T-helper 1 cell (primary cell): ENCODE measurements at places on chromosomes 3 and 15.

DNA sequence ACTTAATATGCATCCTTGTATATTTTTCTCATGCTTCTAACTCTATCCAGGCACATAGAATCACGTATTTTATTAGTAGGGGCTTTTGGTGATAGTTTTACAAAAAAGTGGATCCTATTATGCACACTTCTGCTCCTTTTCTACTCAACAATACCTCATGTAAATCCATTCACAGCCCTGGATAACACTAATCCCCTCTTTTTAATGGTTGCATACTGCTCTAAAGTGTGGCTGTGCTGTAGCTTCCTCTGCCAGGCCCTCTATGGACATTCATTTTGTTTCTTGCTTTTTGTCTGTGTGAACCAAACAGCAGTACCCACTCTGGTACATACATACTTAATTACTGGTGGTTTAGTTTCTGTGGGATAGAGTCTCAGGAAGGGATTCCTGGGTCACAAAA is 51.3 kb upstream of the SCAANT1 start:
- DNase-seq = no peak

DNA sequence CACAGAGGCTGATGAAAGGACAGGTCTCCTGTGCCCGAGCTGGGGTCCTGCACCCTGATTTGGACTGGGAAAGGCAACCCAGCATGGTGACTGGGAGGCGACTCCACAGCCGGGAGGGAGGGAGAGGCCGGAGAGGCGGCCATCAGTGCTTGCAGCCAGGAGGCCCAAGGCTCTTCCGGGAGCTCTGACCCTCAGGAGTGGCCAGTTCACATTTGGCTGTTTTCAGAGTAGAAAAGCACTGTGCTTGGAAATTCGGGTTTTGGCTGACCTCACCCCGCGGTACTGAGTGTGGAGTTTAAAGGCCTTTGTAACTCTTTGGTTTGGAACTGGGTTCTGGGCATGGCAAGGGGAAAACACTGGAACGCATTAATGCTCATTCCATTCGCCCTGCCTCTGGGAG is 31.9 kb downstream of the SMAD6 start:
- DNase-seq = no peak

DNA sequence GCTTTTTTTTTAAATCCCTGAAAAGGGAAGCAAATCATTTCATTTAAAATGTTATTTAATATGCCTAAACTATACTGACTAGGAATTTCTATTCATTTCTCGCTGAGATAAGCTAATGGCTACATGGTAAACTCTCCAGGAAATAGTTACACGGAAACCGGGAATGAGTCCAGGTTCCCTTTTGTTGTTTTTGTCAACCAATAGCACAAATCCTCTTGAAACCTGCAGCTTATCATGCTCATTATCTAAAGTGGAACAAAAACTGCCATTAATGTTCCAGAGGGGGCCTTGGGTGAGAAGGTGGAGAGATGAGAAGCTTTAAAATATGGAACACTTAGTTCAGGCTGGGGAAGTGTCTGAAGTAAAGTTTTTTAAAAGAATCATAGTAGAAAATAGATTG is 113.5 kb upstream of the ALCAM start:
- DNase-seq = no peak

GRCh38 chr3:33202711-33203457 is 15.7 kb downstream of the SUSD5 start:
- DNase-seq = no peak

DNA sequence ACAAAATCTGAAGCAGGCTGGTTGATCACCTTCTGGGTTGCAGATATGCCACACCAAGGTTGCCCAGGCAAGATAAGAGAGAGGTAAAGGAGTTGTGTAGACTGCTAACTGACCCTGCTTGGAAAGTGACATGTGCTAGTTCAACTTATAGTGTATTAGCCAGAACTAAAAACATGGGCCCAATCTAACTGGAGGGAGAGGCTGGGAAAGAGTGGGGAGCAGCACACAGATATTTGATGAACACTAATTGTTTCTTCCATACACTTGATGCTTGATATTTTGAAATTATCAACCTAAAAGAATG is 55.1 kb upstream of the ADGRG7 start:
- DNase-seq = no peak

- DNase-seq = no peak
Measured at GRCh38 chr3:127899200-127899599, 15.8 kb upstream of the KBTBD12 start.

DNA sequence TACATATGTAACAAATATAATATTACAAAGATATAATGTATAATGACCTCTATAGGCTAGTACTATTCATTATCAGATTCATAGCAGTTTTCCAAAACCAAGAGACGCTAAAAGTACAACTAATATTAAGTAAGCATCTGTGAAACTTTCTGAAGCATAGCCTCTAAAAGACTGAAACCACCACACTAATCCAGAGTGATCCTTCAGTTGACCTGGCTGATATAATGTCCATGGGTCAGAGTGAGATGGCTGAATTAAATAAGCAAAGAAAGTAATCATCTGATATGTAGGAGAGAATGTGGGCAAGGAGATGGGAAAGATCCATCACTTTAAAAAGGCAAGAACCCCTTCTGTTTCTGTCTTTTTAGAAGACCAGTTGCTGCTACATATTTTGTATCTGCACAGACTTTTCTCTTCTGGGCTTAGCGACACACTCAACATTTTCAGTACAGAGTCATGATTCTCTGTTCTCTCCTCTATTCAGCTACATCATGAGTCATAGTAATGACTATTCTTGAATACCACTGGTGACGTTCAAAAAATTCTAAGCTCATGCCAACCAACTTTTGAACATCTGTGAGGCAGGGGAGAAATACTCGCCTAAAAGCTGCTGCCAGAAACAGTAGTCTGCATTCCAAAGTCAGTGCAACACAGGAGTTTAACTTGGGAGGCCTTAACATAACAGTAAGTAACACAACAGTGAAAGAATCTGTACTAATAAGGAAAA is 149.6 kb downstream of the MAGI1 start:
- no peak for DNase-seq

DNA sequence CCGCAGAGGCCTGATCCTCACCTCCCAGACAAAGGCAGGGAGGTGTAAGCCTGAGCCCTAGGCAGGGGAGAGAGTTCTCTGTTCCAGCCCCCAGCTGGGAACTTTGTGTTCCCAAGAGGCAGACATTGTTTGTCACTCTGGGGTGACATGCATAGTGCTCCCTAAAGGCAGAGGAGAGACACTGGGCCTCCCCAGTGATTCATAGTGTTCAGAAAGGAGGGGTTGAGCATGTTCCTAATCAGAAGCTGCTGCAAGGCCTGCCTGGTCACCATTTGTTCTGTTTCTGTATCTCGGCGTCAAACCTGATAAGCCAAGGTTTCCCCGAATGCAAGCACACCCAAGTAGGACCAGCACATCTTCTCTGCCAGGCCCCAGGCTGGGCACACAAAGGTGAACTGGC is 24.0 kb upstream of the SLC6A6 start:
- no peak for DNase-seq

- no peak for DNase-seq
Measured at GRCh38 chr15:41544650-41545015, 576 bp upstream of the RPAP1 start.

GRCh38 chr3:148759430-148759829 is 61.7 kb downstream of the AGTR1 start:
- DNase-seq = no peak

GRCh38 chr3:171315101-171315500 is 145.1 kb downstream of the TNIK start:
- DNase-seq = no peak

- DNase-seq = no peak
Measured at GRCh38 chr3:80999481-80999880, 762.0 kb downstream of the GBE1 start.

DNA sequence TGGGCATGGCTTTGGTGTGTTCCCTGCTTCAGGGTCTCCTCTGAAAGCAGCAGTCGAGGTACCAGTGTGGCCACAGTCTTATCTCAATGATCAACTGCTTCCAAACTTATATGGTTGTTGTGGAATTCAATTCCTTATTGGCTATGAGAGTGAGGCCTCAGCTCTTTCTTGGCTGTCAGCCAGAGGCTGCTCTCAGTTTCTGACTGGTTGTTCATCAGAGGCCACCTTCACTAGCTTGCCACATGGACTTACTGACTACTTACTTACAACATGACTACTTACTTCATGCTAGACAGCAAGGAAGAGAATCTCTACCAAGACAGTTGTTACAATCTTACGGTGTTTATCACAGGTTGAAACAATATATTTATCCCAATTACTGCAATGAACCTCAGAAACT is 789.2 kb downstream of the DIPK2A start:
- DNase-seq = no peak

GRCh38 chr3:169666076-169666375 is 2.5 kb upstream of the MECOM start:
- no peak for DNase-seq

- no peak for DNase-seq
Measured at GRCh38 chr3:2810723-2811122, 299.5 kb downstream of the IL5RA start.

- DNase-seq = no peak
Measured at GRCh38 chr3:141426404-141427034, 58.2 kb downstream of the ZBTB38 start.

- no peak for DNase-seq
Measured at GRCh38 chr15:63870487-63871209, 36.9 kb upstream of the HERC1 start.

GRCh38 chr3:134709561-134710312 is 58.9 kb upstream of the KY start:
- no peak for DNase-seq

DNA sequence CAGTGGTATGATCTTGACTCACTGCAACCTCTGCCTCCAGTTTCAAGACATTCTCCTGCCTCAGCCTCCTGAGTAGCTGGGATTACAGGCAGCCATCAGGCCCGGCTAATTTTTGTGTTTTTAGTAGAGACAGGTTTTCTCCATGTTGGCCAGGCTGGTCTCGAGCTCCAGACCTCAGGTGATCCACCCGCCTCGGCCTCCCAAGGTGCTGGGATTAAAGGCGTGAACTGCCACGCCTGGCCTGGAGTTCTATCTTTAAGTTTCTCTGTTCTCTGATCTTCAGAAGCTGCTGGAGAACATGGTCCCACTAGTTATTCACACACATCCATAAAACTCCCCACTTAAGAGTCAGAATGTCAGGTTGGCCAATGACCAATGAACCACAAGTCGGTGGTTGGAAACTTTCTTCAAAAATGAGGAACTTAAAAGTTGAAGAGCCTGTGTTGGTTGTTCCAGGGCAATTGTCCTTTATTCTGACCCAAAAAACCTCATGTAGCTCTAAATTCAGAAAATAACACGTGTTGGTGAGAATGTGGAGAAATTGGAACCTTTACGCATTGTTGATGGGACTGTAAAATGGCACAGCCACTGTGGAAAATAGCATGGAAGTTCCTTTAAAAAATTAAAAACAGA is 55.9 kb upstream of the PIK3CB start:
- DNase-seq = no peak

GRCh38 chr3:73668391-73668790 is 43.6 kb upstream of the PDZRN3 start:
- DNase-seq = no peak

DNA sequence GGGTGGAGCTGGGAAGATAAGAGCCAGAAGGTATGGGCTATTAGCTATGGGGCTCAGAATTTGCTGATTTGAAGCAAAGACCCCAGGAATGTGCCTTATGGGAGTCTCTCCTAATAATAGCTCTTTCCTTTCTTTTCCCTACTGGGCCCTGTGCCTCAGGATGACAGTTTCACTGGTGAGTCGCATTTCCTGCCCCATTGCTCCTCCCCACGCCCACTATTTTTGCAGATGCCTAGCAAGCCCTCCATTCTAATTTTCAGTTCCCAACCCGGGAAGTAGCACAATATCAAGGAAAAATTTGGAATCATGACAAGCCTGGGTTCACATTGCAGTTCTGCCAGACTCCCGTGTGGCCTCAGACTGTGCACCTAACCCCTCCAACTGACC is 583 bp downstream of the IL17RE start:
- DNase-seq = no peak

- no peak for DNase-seq
Measured at GRCh38 chr3:45606991-45607712, 12.6 kb downstream of the LIMD1 start.

GRCh38 chr3:122099255-122099654 is 44.1 kb downstream of the CD86 start:
- DNase-seq = no peak

GRCh38 chr3:182651461-182651860 is 141.8 kb upstream of the ATP11B start:
- no peak for DNase-seq

- DNase-seq = no peak
Measured at GRCh38 chr3:38916706-38917105, 100.7 kb upstream of the SCN10A start.

DNA sequence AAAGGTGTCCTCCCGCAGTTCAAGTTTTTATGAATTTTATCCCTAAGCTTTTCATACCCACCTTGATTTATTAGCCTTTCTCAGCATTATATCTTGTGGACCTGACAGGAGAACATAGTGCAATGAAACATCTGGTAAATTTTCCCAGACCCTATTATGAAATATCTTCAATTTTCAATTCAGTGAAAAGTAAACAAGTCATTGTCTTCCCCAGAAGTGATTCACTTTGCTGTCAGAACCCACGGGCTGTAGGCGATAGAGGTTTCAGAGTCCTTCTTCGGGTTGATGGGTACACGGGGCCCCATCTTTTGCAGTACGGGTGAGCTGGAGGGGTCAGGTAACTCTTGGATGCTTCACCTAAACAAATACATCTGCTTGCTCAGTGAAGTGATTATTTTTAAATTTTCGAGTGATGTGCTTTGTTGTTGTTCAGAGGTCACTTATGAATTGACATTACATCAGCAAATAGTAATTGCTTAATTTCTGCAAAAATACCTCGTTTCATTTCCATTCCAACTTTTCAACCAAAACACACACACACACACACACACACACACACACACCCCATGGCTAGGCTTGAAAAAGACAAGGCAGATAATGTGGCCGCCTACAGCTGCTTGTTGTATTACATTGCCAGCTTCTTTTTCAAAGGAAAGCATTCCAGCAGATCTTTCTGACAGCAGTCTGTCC is 102.9 kb downstream of the SEMA6D start:
- DNase-seq = no peak

GRCh38 chr15:62899090-62899493 is 143.5 kb upstream of the TPM1 start:
- no peak for DNase-seq

- no peak for DNase-seq
Measured at GRCh38 chr15:62057341-62057980, 2.8 kb downstream of the VPS13C start.

- DNase-seq = no peak
Measured at GRCh38 chr15:72306211-72306785, 13.7 kb downstream of the CELF6 start.

- no peak for DNase-seq
Measured at GRCh38 chr3:14448756-14449727, 46.6 kb downstream of the SLC6A6 start.

GRCh38 chr15:91853511-91853947 is at the start of gene SLCO3A1:
SLCO3A1 (plus strand) TSS chr15:91853708.
- DNase-seq = peak; percentile 72

DNA sequence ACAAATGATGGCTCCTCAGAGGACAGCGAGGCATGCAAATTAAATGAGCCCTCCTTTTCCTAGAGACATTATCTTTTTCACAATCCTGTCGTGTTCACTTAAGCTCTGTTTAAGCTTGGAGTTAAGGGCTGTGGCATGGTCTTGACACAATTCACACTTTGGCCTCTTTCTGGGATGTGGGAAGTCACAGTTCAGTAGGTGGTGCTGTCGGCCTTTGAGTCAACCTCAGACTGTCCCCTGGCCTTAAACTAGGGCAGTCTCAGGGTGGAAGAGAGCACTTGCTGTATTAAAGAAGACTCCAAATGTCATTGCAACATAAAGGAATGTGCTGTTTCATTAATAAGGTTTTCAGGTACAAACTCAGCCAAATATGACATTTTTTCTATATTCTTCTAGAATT is 351.0 kb downstream of the MCTP2 start:
- no peak for DNase-seq

GRCh38 chr3:36649125-36649524 is 115.2 kb downstream of the DCLK3 start:
- DNase-seq = no peak
